ENCODE measurements at places on chromosomes 7 and 10.

- no peak for DNase-seq
These were observed 5.4 kb downstream of the ARHGAP21 start for GRCh38 chr10:24718031-24718855.

GRCh38 chr10:69733791-69734261, 67.9 kb upstream of the COL13A1 start:
- no peak for DNase-seq

GRCh38 chr10:59435707-59436106, 73.4 kb upstream of the FAM13C start:
- no peak for DNase-seq

GRCh38 chr7:99992330-99993038, 16.7 kb upstream of the AZGP1 start:
- no peak for DNase-seq

DNA sequence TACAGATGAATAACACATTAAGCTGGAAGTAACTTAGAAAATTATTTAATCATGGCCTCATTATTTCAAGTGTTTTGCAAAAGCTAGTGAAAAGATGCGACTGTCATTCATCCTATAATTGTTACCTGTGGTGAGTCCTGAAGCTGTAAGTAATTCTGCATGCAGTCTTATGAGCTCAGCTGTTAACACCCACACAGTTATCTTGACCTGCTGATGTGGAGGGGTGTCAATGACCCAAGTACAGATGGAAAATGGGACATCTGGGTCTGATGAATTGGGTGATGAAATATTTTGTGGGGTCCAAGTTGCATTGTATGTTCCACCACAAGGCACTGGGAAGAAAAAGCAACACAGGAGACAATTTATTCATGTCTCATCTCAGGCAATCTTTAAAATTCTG, 68.9 kb downstream of the OR13A1 start:
- DNase-seq: no peak

DNA sequence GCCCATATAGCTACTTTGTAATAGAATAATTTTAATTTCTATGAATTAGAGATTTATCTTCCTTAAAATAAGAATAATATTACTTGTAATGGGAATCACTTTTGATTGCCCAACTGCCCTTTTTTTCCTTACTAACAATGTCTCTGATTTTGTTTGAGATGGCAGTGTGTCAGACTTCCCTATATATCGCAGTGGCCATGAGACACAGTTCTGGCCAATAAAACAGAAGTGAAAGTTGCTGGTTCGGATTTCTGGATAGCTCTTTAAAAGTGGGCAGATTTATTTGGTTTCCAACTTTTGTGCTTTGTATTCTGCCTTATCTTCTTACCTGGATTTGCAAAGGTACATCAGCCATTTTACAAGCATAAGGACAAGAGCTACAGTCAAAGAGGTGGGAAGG, 170.2 kb downstream of the PPP1R17 start:
- DNase-seq: peak; percentile 80

GRCh38 chr10:114552050-114552449, 106.0 kb downstream of the ABLIM1 start:
- DNase-seq: no peak

GRCh38 chr10:124010563-124011131, 82.8 kb downstream of the CHST15 start:
- DNase-seq: no peak

DNA sequence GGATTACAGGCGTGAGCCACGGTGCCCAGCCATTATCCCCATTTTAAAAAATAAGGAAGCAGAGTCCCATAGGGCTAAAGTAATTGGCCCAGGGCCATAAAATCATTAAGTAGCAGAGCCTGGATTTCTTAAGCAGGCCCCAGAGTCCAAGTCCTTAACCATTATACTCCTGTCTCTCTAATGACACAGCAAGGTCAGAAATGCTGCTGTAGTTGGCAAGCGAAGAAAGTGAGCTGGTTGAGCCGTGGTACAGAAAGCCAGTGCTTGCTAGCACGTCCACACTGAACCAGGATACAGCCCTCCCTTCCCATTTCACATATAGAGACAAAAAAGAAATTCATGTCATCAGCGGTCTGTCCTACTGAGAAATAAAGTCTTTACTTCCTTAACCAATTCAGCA, 562.7 kb downstream of the GALNT17 start:
- DNase-seq: no peak

GRCh38 chr7:40073239-40073638, 61.2 kb downstream of the MPLKIP start:
- DNase-seq: no peak

DNA sequence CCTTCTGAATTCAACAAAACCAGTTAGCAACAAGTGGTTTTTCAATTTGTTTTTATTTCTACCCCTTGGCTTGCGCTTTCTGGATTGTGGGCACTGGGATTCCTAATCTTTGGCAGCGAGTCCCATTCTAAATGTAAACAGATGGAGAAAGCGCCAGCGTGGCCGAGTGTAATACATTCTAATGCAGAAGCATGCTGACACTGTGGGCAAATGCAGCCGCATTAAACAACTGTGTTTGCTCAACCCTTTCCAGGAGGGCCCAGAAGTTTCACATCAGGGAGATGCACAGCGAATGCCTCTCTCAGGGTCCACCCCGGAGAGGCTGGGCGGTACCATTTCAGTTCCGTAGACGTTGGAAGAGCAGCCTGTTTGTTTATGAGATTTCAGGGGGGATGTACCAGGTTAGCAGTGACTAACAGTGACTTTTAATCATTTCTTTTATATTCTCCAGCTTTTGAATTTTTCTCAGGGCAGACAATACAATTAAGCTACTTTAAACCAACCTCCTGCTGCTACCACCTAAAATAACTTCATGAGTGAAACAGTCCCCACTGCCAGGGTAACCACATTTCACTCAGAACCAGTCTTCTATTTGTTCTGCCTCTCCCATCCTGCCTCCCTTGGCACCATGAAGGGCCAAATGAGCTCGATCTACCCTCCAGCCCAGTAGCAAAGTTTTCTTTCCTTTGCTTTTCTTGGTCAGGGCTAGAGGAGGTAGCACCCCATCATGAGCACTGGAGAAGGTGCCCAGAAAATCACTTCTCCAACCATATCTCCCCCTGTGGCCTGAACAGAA, 164.2 kb upstream of the ITGB1 start:
- DNase-seq: no peak

DNA sequence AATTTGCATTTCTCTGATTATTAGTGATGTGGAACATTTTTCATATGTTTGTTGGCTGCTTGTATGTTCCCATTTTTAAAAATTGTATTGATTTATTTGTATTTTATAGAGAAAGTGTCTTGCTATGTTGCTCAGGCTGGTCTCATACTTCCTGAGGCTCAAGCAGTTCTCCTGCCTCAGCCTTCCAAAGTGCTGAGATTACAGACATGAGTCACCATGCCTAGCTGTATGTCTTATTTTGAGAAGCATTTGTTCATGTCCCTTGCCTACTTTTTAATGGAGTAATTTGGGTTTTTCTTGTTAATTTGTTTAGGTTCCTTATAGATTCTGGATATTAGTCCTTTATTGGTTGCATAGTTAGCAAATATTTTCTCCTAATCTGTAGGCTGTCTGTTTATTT, 214.2 kb upstream of the KAT6B start:
- DNase-seq: peak; percentile 3

DNA sequence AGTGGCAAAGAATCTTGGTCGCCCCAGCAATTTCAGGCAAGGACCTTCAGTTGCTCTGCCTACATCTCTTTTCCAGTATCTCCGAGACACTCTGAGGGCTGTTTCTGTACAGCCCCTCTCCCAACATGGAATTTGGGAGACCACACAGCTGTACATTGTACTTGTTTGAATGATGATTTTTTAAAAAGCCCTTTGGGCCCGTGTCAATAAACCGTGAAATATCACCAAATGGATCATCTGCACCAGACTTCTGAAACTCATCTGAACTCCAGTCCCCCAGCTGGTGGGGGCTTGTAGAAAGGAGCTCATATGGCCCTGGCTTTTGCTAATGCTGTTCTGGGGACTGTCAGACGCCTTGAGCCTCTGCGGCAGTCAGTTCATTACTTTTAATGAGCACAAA, 374.9 kb downstream of the BBS9 start:
- DNase-seq: no peak

DNA sequence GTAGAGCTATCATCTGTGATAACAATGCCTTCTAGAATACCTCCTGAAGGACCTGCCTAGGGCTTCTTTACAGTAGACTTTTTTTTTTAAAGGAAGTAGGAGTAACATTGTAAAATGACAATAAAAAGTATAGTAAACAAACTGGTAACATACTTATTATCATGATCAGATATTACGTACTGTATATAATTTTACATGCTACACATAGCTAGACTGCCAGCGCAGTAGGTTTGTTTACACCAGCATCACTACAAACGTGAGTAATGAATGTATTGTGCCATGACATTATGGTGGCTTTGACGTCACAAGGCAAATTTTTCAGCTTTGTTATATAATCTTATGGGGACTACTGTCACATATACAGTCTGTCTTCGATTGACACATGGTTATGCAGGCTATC, 15.4 kb upstream of the ZRANB1 start:
- DNase-seq: no peak

- DNase-seq: no peak
These were observed 10.4 kb upstream of the NXPH1 start for GRCh38 chr7:8423057-8423456.

- DNase-seq: peak; percentile 3
These were observed 60.4 kb downstream of the FOXI2 start for GRCh38 chr10:127797339-127797738.

DNA sequence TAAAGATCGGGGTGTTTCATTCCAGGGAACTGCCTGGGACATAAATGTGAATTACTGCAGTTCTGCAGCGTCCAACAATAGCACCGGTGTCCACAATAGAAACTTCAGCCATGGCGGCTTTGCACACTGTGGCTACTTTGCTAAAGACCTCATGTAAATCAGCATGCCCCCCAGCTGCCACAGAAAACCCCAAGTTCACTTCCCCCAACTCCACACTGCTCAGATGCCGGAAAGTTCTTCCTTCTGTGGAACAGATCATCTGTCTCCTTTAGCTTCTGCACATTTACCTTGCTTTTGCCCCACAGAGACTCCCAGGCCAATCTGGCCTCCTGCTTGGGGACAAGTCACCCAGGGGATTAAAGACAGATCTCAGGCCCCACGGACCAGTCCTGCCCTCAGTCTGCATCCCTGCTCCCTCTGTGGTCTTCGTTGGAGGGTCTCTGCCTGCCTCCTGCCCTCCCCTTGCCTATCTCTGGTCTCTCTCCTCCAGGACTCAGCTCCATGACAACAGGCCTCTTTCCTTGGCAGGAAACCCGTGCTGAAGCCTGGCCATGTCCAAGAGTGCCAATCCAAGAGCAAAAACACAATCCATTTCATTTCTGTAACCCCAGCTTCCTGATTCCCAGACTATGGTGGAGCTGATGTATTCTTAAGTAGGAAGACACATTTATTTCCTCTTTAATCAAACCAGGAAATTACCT, 403.2 kb downstream of the RPS24 start:
- no peak for DNase-seq

- no peak for DNase-seq
These were observed 31.7 kb upstream of the SYPL1 start for GRCh38 chr7:106143711-106144337.

DNA sequence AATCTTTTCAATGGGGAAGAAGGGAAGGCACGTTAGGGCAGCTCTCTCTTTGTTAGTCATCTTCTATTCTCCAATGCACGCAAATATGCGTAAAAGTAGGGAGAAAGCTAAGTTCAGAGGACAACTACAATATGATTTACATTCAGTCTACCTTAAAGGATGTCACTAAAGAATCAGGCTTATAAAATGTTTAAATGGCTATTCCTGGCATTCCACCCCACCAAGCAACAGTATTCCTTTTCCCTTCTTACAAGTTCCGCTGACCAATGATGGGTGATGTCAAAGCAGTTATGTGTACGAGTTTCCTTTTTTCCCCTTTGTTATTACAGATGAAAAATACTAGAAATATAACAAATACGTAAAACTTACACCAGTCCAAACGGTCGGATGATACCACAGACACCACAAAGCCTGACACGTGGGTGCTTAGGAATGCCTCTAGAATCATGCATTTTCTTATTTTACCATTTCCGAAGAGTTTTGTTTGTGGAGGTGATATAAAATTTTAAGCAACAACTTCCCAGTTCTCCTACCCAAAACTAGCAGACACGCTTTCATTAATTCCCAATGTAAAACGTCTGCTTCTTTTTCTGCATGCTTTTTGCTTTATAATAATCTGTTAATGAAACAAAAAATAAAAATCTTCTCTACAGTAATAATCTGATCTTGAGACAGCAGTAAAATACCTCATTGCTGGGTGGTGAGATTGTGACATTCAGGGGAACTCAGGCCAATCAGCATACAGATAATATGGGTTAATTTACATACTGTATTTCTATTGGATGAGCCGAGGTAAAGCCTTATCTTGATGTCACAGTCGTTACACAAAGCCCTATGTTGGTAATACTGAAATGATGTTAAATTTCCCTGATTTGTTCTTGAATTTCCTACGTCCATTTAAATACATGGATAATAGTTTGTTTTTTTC, 708 bp upstream of the GPR85 start:
- peak; percentile 20 for DNase-seq

DNA sequence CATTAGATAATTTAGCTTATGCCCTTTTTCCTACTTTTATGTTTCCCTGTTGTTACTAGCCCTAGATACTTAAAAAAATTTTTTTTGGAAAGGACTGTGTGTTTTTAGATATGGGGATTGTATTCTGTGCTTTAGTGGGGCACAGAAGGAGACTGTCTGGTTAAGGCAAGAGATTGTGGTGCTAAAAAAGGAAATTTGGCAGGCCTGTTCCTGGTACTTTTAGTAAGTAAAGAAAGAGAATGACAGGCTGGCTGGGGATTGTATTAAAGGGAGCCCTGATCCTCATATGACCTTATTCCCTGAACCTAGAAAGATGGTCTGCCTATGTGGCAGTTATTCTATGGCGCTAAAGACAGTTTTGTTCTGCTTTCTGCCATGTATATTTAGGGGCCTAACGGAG, 74.8 kb downstream of the AUTS2 start:
- no peak for DNase-seq

- no peak for DNase-seq
These were observed 21.1 kb upstream of the SAR1A start for GRCh38 chr10:70191161-70191971.

- no peak for DNase-seq
These were observed 17.8 kb downstream of the HDAC9 start for GRCh38 chr7:18513343-18513742.

GRCh38 chr10:123275136-123275564, 120.9 kb downstream of the BUB3 start:
- DNase-seq: no peak

GRCh38 chr10:10995120-10995519, 22.6 kb upstream of the CELF2 start:
- DNase-seq: no peak

- DNase-seq: peak; percentile 86
These were observed 24.2 kb downstream of the TACR2 start for GRCh38 chr10:69392481-69393000.

DNA sequence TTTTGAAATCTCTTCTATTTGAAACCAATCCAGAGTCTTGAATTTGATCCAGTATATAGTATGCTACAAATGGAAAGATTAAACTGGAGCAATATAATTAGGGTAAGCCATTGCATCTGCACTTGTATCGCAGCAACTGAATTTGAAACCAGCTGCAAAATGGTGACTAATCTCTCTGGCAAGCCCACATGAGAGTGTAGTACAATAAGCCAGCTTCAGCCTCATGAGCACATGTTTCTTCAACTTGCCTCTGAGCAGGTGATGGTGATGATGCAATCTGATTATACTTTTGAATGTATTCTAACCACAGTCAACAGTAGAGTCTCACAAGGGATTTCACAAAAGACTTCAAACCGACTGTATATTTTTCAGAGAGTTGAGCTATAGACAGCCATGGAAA, 829 bp upstream of the RPA3 start:
- DNase-seq: peak; percentile 58
